H1 (cell line): ENCODE measurements at places on chromosomes 2 and 18. TPM values are rescaled to one million over a fixed set of nuclear protein-coding genes. Genes with fewer than 3 reads are reported as not detected.

The TMEFF2 gene
- polyA plus RNA-seq, result 0.91 and 1.0 TPM in 2 replicates

The MGAT4A gene
- polyA plus RNA-seq, result 0.88 and 1.4 TPM in 2 replicates

DNA sequence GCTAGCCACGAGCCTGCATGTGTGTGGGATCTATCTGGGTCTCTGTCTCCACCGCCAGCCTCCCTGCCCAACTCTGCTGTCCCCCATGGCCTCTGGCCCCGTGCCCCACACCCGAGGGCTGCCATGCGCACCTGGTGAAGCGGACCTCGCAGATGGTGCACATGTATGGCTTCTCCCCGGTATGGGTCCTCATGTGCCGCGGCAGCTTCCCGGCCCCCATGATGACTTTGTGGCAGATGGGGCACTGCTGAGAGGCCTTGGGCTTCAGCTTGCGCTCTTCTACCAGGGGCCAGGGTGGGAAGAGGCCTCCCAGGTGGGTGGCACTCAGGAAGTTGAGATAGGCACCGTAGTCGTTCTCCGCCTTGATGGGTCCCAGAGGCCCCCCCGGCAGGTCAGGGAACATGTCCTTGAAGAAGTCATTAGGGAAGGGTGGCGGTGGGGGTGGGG, 109.3 kb upstream of the SMAD2 start:
- H3K27ac ChIP-seq, result no peak overlapping the region
- H3K27me3 ChIP-seq, result no peaks in the 10 kb centered on the region
- no peak overlapping the region for H3K4me3 ChIP-seq
- no peaks in the 10 kb centered on the region for H3K36me3 ChIP-seq
- no peak for DNase-seq

GRCh38 chr2:24511894-24512293, 20.8 kb downstream of the NCOA1 start:
- no peak for DNase-seq
- no peaks in the 10 kb centered on the region for H3K36me3 ChIP-seq
- H3K27ac ChIP-seq, result no peak overlapping the region
- H3K27me3 ChIP-seq, result no peaks in the 10 kb centered on the region
- no peak overlapping the region for H3K4me3 ChIP-seq

The SEPTIN10 gene
- 15.3 and 23.7 TPM in 2 replicates for polyA plus RNA-seq

DNA sequence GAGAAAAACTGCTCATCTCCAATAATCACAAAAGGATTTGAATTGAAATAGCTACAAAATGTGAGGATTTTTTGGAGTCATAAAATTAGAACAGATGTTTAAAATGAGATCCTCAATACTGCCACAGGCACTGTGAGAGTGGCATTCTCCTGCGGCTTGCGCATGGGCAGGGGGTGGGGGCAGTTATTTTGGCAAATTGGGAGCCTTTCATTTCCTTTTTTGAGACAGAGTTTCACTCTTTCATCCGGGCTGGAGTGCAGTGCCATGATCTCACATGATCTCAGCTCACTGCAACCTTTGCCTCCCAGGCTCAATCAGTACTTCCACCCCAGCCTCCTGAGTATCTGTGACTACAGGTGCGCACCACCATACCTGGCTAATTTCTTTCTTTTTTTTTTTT, 42.4 kb downstream of the POMC start:
- H3K4me3 ChIP-seq, result no peak overlapping the region
- no peak for DNase-seq
- H3K4me1 ChIP-seq, result peaks cover 1% of the 10 kb centered on the region; the same call in 1 of the 2 replicates
- no peaks in the 10 kb centered on the region for H3K27me3 ChIP-seq

The WNT6 gene
- not detected in 2 replicates for polyA plus RNA-seq

GRCh38 chr2:232422051-232422450, 15.4 kb downstream of the ALPG start:
- H3K4me3 ChIP-seq, result peak overlapping the region; percentile 76; the same call in 1 of the 2 replicates
- H3K27ac ChIP-seq, result peak overlapping the region; percentile 51; the same call in 1 of the 2 replicates
- H3K36me3 ChIP-seq, result peaks cover 34% of the 10 kb centered on the region
- no peak for DNase-seq
- peaks cover 8% of the 10 kb centered on the region for H3K4me1 ChIP-seq
- H3K27me3 ChIP-seq, result peaks cover 40% of the 10 kb centered on the region

DNA sequence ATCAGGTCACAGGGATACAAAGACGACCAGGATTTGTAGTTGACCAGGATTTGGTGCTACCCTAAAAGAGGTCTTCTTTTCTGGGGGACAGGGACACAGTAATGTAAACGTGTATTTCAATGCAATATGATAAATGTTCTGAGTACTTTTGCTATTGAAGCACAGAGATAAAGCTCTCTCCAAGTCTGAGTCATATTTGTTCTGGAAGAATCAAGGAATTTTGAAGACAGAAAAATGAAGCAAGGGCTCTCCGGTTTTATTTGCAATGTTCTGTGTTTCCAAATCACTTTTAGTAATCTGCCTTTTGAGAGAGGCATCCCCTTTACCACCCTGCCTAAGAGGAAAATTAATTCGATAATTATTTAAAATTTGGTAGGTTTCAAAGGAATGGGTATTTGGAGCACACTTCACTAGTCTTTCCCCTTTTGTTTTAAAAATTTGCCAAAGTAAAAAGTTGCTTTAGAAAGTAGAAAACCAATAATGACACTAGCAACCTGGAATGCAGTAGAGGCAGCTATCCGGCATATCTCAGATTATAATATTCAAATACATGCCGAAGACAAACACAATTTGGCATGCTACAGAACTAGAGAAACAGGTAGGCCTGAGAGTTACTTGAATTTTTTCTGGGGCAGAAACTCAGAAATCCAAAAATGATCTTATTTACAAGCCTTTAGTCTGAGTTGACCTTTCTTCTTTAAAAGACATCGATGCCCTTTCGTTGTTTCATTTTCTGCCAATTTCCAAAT, 82.7 kb downstream of the MREG start:
- H3K27ac ChIP-seq, result no peak overlapping the region
- no peaks in the 10 kb centered on the region for H3K36me3 ChIP-seq
- DNase-seq, result no peak
- no peaks in the 10 kb centered on the region for H3K27me3 ChIP-seq
- H3K4me3 ChIP-seq, result no peak overlapping the region

DNA sequence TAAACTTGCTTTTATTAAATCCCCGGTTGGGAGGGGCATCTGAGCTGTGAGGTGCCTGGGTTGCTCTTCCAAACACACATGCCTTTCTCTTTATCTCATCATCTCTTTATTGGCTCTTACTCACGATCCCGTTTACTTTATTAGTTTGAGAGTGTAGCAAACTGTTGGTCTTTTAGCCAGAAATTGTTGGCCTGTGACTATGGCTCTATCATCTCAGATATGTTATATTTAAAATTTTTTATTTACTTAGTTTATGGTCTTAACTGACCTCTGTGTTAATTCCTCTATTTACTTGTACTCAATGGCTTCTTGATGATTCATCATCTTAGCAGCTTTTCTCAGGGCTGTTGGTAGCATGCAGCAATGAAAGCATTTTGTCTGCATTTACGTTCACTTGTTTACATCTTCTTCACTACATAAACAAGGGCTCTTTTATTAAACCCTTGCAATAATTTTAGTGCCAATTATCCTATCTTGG, 408.4 kb downstream of the HRH4 start:
- H3K27me3 ChIP-seq, result no peaks in the 10 kb centered on the region
- H3K4me1 ChIP-seq, result no peaks in the 10 kb centered on the region
- no peak overlapping the region for H3K4me3 ChIP-seq
- no peak overlapping the region for H3K27ac ChIP-seq

GRCh38 chr2:178193823-178194599, at the start of gene OSBPL6:
Gene OSBPL6 (plus strand): TSS chr2:178194512. CDS start chr2:178306185, 111,673 bp downstream.
- DNase-seq, result peak; percentile 76
- peaks cover 9% of the 10 kb centered on the region for H3K27me3 ChIP-seq
- H3K4me3 ChIP-seq, result peak within 1 kb of the TSS; percentile 92
- H3K27ac ChIP-seq, result no peak within 1 kb of the TSS

DNA sequence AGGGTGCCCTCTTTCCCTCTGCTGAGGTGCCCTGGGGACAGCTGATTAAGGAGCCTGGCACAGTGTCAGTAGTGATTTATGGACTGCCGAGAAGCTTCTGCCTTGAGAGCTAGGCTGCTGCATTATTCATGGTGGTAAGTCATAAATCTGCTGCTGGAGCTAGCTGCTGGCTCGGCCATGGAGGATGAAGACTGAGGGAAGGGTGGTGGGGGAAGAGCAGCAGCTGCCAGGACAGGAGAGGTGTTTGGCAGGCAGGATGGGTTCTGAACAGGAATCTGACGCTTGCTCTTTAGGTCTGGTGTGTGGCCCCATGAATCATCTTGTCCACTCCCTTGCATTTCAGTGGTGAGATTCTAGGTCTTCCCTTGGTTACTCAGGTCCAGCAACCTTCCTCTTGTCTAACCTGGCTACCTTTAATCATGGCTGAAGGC, 296.3 kb downstream of the DYSF start:
- no peak for DNase-seq
- no peak overlapping the region for H3K4me3 ChIP-seq
- no peaks in the 10 kb centered on the region for H3K27me3 ChIP-seq
- H3K4me1 ChIP-seq, result no peaks in the 10 kb centered on the region
- H3K36me3 ChIP-seq, result no peaks in the 10 kb centered on the region
- no peak overlapping the region for H3K27ac ChIP-seq

DNA sequence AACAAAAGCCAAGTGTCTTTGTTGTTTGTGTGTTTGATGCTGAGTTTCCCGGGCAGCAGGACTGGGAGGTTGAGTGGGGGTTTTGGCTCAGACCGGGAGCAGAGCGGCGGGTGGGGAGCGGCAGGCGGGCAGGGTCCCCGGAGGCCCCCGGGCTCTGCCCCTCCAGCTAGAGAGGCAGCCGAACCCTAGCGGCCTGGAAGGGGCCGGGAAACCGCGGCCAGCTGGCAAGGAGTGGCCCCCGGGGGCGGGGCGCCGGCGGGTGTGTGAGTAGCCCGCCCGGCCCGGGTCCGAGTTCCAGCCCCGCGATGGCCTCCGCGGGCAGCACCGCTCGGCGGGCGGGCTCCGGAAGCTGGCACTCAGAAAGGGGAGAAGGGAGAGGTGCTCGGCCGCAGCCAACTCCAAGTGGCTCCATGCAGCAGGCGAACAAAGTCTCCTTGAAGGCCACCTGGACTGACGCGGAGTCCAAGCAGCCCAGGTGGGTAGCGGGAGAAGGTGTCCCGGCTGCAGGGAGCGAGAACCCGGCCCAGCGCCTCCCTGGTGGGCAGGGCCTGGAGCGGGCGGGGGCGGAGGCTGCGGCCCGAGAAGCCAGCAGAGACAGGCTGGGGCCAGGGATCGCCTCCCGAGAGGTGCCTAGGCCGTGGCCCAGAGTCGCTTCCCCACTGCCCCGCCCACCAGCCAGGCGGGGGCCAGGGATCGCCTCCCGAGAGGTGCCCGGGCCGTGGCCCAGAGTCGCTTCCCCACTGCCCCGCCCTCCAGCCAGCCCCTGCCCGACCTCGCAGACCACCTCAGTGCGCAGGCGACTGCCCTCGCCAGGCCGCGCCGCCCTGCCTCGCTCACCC, at the start of gene ANKRD53:
TSS of gene ANKRD53 (plus strand) at position 290 of the 839 bp plus-strand sequence. CDS start at position 306, 16 bp downstream.
- no peak for DNase-seq
- peak within 1 kb of the TSS; percentile 56 for H3K4me3 ChIP-seq
- peaks cover 14% of the 10 kb centered on the region for H3K4me1 ChIP-seq
- no peaks in the 10 kb centered on the region for H3K36me3 ChIP-seq

- H3K36me3 ChIP-seq, result no peaks in the 10 kb centered on the region
- H3K4me3 ChIP-seq, result no peak overlapping the region
- DNase-seq, result no peak
- H3K4me1 ChIP-seq, result no peaks in the 10 kb centered on the region
- no peaks in the 10 kb centered on the region for H3K27me3 ChIP-seq
Measured at GRCh38 chr2:6948677-6949351, 31.6 kb downstream of the RNF144A start.

The ITPRIPL1 gene
- polyA plus RNA-seq, result 10.6 and 11.7 TPM in 2 replicates

DNA sequence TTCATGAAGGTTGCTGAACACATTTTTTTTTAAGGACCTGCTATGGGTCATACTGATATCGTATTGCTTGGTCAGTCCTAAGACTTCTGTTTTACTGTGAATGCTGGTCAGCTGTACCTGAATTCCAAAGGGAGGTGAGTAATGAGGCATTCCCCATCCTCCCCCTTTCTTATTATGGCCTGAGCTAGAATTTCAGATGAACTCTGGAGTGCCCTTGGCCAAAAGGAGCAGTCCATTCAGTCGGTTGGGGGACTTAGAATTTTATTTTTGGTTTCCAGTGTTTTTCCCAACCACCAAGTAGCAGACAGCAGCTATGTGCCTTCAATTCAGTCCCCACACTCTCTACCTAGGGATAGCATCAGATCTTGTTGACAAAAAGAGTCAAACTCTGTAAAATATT, 26.9 kb upstream of the PDCL3 start:
- H3K4me1 ChIP-seq, result no peaks in the 10 kb centered on the region
- no peak for DNase-seq
- H3K36me3 ChIP-seq, result no peaks in the 10 kb centered on the region
- no peaks in the 10 kb centered on the region for H3K27me3 ChIP-seq

The GDF7 gene
- polyA plus RNA-seq, result 0.06 and 0.13 TPM in 2 replicates

- no peaks in the 10 kb centered on the region for H3K36me3 ChIP-seq
- no peaks in the 10 kb centered on the region for H3K27me3 ChIP-seq
- no peak overlapping the region for H3K4me3 ChIP-seq
- H3K4me1 ChIP-seq, result no peaks in the 10 kb centered on the region
- no peak overlapping the region for H3K27ac ChIP-seq
Measured at GRCh38 chr2:229221641-229222040, 49.4 kb downstream of the PID1 start.

DNA sequence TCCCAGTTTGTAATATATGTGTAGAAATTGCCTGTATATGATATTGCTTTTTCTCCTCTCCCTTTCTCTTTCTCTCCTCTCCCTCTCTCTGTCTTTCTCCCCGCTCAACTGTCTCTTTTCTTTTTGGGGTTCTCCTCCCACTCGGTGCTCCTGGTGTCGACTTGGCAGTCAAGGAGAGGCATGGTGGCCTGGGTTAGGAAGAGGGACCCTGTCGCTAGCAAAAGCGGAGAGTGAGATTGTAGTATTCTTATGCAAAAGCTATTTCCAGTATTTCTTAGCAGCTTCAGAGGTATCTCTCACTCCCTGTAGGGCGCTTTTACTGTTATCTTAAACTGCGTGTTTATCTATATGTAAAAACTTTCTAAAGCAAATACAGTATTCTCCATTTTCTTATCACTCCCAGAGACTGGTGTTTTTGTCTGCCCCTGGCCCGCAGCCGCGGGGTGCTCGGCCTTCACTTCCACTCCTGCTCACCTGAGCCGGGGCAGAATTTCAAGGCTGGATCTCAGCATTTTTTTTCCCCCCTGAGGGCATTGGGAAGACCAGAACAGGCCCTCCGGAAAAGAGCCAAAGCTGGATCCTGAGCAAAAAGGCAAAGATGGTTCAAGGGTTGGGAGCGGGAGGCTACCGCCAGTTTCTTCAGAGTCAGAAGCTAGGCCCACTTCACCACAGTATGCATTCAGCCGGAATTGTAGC, 4.3 kb downstream of the SIX3 start:
- H3K4me3 ChIP-seq, result peak overlapping the region; percentile 58; the same call in 1 of the 2 replicates
- peaks cover 6% of the 10 kb centered on the region; the same call in 1 of the 2 replicates for H3K36me3 ChIP-seq
- H3K4me1 ChIP-seq, result peaks cover 57% of the 10 kb centered on the region
- DNase-seq, result no peak

The FAP gene
- polyA plus RNA-seq, result not detected in 2 replicates

DNA sequence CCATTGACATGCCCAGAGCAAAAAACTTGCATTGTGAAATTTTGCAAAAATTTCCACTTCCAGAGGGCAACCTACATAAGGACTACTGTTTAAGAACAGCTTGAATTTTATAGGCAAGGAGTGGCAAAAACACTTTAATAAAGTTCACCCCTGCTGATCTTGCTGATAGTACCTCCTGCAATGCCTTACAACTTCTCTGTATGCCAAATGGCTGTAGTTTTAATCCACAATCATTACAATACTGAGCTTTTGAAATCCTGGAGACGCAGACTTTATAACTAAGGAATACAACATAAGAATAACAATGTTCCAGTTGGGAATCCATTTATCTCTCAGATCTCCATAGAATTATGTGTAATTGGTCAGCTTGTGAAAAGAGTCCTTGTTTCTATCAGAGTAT, 247.5 kb downstream of the KCNJ3 start:
- H3K36me3 ChIP-seq, result no peaks in the 10 kb centered on the region
- no peak overlapping the region for H3K27ac ChIP-seq
- no peaks in the 10 kb centered on the region for H3K4me1 ChIP-seq
- no peak for DNase-seq
- no peak overlapping the region for H3K4me3 ChIP-seq
